Activated T-cell treated with anti-CD3 and anti-CD28 coated beads, Interleukin-2, amount 50 U/mL, for 72 hours (primary cell): ENCODE measurements at places on chromosomes 12 and 14. TPM values are rescaled to one million over a fixed set of nuclear protein-coding genes. Genes with fewer than 3 reads are reported as not detected.

The FOXA1 gene
- 0.97 TPM for total RNA-seq

The IL31 gene
- 8.0 TPM for total RNA-seq

The HSPB8 gene
- total RNA-seq, result not detected

GRCh38 chr14:102479107-102479506 lies 30.5 kb downstream of the ANKRD9 start:
- no peaks in the 10 kb centered on the region for H3K27me3 ChIP-seq
- DNase-seq, result no peak
- no peaks in the 10 kb centered on the region for H3K4me1 ChIP-seq
- no peak overlapping the region for H3K27ac ChIP-seq
- H3K4me3 ChIP-seq, result no peak overlapping the region
- H3K36me3 ChIP-seq, result no peaks in the 10 kb centered on the region

- no peaks in the 10 kb centered on the region for H3K36me3 ChIP-seq
- no peak overlapping the region for H3K27ac ChIP-seq
- H3K4me3 ChIP-seq, result no peak overlapping the region
- no peak for DNase-seq
- no peaks in the 10 kb centered on the region for H3K27me3 ChIP-seq
Observed at GRCh38 chr12:64007853-64008252, 163.4 kb downstream of the SRGAP1 start.

GRCh38 chr12:4649358-4649661 lies 396 bp downstream of the NDUFA9 start:
- no peaks in the 10 kb centered on the region for H3K27me3 ChIP-seq
- H3K36me3 ChIP-seq, result peaks cover 3% of the 10 kb centered on the region
- peak overlapping the region; percentile 98 for H3K4me3 ChIP-seq
- no peak for DNase-seq
